ENCODE measurements at places on chromosomes 5 and 9. TPM values are rescaled to one million over a fixed set of nuclear protein-coding genes. Genes with fewer than 3 reads are reported as not detected.

Gene MLLT3
- 74.8 TPM for total RNA-seq

Gene ECM2
- total RNA-seq, result 16.0 TPM

GRCh38 chr5:548256-548655 lies 24.0 kb upstream of the SLC9A3 start:
- H3K4me1 ChIP-seq, result no peaks in the 10 kb centered on the region
- H3K36me3 ChIP-seq, result no peaks in the 10 kb centered on the region
- H3K27ac ChIP-seq, result no peak overlapping the region
- no peak overlapping the region for H3K4me3 ChIP-seq

Gene PCSK5
- 15.8 TPM for total RNA-seq

DNA sequence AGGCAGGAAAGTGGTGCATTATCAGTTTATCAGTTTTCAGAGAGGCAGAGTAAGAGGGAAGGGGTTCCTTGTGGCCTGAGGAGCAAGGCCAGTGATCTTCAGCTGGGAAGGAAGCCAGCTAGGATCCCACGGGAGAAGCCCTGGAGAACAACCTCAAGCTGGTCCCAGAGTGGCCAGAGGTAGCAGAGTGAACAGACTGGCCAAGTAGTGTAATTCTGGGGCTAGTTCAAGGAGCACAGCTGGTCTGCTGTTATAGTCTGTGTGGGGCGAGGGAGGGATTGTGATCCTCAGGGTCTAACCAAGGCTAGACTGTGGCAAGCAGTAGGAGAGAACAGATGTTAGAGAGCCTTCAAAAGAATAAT lies 164.6 kb downstream of the CARTPT start:
- no peak overlapping the region for H3K27ac ChIP-seq
- H3K27me3 ChIP-seq, result no peaks in the 10 kb centered on the region
- H3K4me1 ChIP-seq, result peaks cover 8% of the 10 kb centered on the region
- no peaks in the 10 kb centered on the region for H3K36me3 ChIP-seq
